Esophagus squamous epithelium (tissue), 5 donors: ENCODE measurements at places on chromosomes 7 and 10. TPM values are rescaled to one million over a fixed set of nuclear protein-coding genes. Genes with fewer than 3 reads are reported as not detected.

Gene GIMAP4
- 19.7 TPM for total RNA-seq

Gene IL6
- total RNA-seq: not detected

Gene PPP1R17
- not detected for total RNA-seq

Gene NUDT5
- 44.7 TPM for total RNA-seq

Gene CPA2
- not detected for total RNA-seq

Gene NUTM2A
- total RNA-seq: 0.62 TPM

Gene NKX2-3
- total RNA-seq: 0.40 TPM

Gene OPN1SW
- not detected for total RNA-seq

Gene GIMAP2
- total RNA-seq: 1.8 TPM

Gene GIMAP8
- total RNA-seq: 4.0 TPM

Gene VIPR2
- 2.1 TPM for total RNA-seq

Gene MKX
- total RNA-seq: 2.5 TPM

Gene NET1
- 170 TPM for total RNA-seq

Gene PTEN
- total RNA-seq: 27.9 TPM

Gene SPACDR
- not detected for total RNA-seq

Gene LRRD1
- total RNA-seq: not detected

Gene PTF1A
- not detected for total RNA-seq

Gene MSMB
- total RNA-seq: 8.4 TPM

Gene STX1A
- total RNA-seq: 1.0 TPM

Gene AKR1C2
- total RNA-seq: 686 TPM

Gene HOXA7
- 0.23 TPM for total RNA-seq

Gene ENO4
- total RNA-seq: 0.64 TPM

Gene MEIG1
- total RNA-seq: 0.79 TPM

Gene NCAPG2
- 18.2 TPM for total RNA-seq

Gene RELN
- 0.68 TPM for total RNA-seq

Gene DYNC1I1
- total RNA-seq: 2.5 TPM

Gene AKR1D1
- total RNA-seq: not detected
